Epithelial cell of proximal tubule (primary cell): ENCODE measurements at places on chromosomes 6 and 20. TPM values are rescaled to one million over a fixed set of nuclear protein-coding genes. Genes with fewer than 3 reads are reported as not detected.

Gene EIF2S2
- total RNA-seq = 103 and 119 TPM in 2 replicates

DNA sequence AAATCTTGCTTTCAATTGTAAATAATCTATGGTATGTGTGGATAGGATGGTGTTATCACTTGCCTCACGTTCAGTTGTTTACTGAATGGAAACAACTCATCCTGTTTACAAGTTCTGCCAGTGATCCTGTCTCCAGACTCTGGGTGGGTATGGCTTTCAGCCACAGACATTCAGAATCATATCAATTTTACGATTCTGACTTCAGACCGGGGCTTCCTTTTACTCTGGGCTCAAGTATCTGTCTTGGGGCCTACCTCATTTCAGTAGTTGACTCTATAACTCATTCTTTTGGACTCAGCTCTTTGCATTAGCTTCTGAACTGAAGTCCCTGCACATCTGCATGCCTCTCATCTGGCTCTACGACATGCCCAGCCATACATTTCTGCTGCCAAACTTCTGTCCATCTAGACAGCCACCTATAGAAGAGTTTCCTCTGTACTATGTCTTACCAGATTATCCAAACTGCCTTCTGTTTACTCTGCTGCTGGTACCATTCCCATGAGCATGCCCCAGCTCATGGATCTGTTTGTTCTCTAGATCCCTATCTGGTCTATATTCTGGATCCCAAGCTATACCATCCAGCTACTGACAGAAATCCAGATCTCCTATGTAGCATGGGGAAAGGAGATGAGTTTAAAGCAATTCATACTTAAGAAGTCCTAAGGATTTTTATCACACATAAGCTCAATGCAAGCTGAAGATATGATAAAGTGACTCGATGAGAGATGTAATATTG is 34.3 kb downstream of the FYN start:
- DNase-seq = no peak

Gene MDFI
- total RNA-seq = 48.5 and 61.2 TPM in 2 replicates

- no peak for DNase-seq
Measured at GRCh38 chr6:109454496-109455436, 806 bp downstream of the MICAL1 start.

Gene NRSN1
- not detected in 2 replicates for total RNA-seq

DNA sequence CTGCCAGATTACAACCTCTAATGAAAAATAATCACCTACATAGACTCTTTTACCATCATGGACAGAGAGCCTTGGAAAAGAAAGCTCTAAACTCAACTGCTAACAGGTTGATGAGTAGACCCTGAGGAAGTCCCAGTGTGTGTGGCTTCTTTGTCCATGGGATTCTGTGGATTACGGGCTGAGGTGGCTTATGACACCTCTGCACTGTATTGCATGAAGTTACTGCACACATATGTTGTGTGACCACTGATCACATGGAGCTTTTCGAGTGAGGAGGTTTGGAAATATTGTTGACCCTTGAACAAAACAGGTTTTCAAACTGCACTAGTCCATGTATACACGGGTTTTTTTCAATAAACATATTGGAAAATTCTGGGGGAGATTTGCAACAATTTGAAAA is 124.4 kb downstream of the RIN2 start:
- no peak for DNase-seq

DNA sequence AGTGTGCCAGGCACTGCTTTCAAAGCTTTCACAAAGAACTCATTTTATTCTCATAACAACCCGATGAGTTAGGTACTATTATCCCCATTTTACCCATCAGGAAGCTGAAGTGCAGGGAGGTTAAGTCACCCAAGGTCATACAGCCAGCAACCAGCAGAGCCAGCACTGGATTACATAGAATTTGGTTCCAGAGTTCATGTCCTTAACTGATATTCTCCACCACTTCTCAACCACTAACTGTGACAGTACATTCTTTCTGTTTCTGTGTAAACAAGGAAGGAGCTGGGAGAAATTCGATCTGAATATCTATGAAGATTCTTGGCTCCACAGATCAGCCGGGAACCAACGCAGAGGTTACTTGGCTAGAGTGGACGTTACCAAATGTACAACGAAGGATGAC is 98.0 kb downstream of the KIF16B start:
- DNase-seq = no peak

GRCh38 chr6:114862819-114863218 is 520.0 kb upstream of the HS3ST5 start:
- DNase-seq = no peak

Gene HMGN4
- 60.4 and 94.7 TPM in 2 replicates for total RNA-seq

- no peak for DNase-seq
Measured at GRCh38 chr6:148790817-148791216, 44.0 kb downstream of the UST start.

DNA sequence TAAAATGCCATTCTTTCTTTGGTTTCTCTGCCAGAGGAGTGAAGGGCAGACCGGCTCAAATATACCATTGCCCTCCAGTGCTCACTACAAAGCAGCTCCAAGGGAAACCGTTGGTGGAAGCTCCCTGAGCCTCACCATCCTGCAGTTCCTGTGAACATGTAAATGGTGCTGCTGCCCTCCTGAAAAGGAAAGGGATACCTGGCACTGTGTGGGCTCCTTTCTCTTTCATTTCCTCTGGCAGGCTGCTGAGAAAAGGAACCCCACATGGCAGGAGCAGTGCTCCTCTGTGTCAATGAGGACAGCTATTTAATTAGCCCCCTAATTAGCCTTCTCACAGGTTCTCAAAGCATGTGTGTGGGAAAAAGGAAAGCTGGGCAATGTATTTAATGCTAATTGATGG is 142.5 kb downstream of the KLHL32 start:
- DNase-seq = no peak

DNA sequence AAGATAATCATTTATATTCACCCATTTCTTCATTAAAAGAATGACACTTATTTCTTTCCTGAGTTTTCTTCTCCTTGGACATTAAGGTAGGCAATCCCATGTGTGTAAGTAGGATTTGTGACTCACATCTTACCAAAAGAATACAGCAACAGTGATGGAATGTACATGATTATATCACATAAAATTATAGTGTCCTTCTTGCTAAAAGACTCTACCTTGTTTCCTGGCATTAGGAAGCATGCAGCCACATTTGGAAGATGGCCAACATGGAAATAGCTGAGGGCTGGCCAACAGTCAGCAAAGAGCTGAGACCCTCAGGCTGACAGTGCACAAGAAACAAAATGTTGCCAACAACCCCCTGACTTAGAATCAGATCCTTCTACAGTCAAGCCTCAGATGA is 327.9 kb upstream of the MARCKS start:
- DNase-seq = no peak

Gene MOCS1
- 6.5 and 10.1 TPM in 2 replicates for total RNA-seq

Gene SH3BGRL2
- 10.3 and 13.9 TPM in 2 replicates for total RNA-seq

- DNase-seq = no peak
Measured at GRCh38 chr6:117503211-117503610, 20.7 kb downstream of the DCBLD1 start.

DNA sequence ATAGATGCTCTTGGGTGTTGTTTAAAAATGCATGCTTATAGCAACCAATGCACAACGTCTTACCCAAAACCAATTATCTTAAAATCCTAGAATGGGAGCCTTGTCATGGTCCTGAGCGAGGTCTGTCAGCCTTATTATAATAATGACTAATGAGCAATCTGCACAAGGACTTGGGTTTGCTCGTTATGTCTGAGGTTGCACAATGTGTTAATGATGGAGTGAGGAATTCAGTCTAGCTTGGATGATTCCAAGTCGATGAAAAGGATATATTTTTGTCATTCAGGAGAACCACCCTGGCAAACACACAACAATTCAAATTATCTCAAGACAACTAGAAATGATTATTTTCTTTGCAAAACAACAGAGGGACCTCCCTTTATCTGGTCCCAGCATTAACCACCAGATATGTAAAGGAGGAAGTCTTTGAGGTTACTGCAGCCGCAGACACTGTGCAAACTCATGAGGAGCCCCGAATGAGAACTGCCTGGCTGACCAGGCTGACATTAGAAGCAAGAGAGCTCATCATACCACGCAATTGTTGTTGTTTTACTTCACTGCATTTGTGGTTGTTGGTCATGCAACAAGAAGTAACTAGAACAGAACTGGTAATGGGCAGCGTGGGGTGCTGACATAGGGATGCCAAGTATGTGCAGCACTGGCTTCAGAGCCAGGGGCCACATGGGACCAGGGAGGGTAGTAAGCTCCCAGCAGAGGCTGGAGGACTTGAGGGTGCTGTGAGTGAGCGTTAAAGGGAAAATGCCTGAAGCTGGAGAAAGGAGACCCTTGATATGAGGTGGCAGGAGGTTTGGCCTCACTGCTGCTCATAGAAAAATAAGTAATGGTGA is 488.3 kb downstream of the CDH26 start:
- DNase-seq = no peak

Gene RBBP8NL
- 0.07 and 0.40 TPM in 2 replicates for total RNA-seq

Gene PGC
- total RNA-seq = not detected in 2 replicates

GRCh38 chr20:45114465-45115385 is at the start of gene WFDC5:
TSS of gene WFDC5 (minus strand) at chr20:45115174. CDS start at chr20:45115083, 91 bp downstream.
- no peak for DNase-seq

Gene CASS4
- total RNA-seq = under 0.01 and 0.14 TPM in 2 replicates

Gene DAAM2
- 0.35 and 0.87 TPM in 2 replicates for total RNA-seq

DNA sequence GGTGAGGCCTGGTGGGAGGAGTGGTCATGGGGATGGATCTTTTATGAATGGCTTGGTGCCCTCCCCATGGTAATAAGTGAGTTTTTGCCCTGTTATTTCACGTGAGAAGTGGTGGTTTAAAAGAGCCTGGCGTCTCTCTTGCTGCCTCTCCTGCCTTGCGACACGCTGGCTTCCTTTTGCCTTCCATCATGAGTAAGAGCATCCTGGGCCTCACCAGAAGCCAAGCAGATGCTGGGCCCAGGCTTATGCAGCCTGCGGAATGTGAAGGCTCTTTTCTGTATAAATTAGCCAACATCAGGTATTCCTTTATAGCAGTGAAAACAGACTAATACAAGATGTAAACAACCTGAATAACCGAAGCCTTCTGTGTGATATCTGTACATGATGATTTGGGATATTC is 27.6 kb downstream of the VTA1 start:
- DNase-seq = no peak

Gene ZBP1
- not detected in 2 replicates for total RNA-seq

DNA sequence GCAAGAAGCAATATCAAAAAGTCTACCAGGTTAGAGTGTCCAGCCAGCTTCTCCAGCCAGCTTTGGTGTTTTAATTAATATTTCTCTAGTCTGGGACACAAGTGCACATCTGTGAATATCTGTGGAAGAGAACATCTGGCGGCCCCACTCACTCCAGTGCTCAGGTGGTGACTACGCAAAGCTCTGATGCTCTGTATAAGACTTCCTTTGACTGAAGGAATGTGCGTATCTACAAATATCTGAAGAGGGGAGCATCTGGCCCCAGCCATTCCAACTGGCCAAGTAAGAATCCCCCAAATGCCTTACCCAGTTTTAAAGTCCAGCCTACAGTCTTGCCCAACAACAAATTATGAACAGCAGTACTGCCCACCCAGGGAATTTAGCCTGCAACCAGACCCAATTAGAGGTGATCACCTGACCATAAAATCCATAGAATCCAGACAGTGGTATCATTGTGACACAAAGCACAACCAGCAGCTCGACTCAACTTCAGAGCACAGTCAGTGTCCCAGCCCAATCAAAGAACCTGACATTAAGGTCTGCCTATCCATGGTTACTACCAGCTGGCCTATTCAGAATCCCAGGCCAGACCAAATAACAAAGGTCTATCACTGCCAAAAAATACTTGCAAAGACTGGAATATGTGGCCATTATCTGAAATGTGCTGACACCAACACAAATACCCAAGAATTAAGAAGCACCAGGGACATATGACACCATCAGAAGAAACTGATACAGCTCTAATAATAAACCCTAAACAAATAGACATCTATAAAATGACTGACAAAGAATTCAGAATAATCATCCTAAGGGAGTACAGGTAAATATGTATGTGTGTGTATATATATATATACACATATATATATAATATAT is 76.1 kb upstream of the MANEA start:
- DNase-seq = no peak

Gene GJA10
- total RNA-seq = not detected in 2 replicates

Gene SSTR4
- not detected in 2 replicates for total RNA-seq

DNA sequence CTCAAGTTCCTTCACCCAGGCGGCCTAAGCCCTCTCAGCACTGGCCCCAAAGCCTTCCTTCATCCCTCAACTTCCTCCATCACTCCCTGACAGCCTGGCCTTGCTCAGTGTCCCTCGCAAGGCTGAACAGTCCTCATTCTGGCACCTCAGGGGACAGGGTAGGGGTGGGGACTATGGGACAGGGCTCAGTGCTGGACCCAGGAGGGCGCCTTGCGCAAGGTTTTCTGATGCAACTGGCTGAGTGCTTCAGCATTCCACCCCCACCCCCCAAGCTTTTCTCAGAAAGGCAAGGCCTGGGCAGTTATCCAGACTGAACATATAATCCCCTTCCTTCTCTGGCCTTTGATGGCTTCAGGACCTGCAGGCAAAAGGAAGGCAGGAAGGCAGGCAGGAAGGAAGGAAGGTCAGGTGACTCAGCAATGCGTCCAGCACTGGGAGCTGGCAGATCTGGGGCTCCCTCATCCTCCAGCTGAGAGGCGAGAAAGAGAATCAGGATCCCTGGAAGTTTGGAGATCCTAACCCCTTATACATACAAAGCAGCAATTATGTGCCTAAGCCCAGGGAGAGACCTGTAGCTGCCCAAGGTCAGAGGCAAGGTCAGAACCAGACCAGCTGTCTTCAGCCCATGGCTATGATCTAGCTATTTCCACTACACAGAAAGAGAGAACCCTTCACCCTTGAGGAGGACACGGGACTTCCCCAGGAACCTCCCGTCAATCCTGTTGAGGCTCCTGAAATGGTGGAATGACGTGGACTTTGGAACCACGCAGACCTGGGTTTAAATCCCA is 8.6 kb upstream of the TRIB3 start:
- DNase-seq = no peak

Gene BPIFA1
- not detected in 2 replicates for total RNA-seq

DNA sequence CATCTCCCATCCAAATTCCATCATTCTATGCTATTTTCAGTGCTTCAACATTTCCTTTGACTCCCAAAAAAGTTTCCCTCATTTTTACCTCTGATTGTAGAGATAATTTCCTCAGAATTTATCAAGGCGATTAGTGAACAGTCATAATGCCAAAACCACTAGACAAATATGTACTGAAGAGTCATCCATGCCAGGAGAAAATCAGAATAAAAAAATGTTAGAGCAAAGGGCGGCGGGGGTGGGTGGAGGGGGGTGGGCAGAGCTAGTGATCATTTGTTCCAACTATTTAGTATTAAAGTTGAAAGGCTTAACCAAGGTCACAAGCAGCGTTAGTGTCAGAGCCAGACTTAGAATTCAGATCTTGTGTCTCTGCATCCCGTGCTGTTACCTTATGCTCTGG is 5.3 kb upstream of the ADGRF5 start:
- DNase-seq = no peak
